GOT3 (cell line): ENCODE measurements at places on chromosomes 13 and 19.

- no peak for DNase-seq
Measured at GRCh38 chr19:29547361-29547960, 21.7 kb downstream of the VSTM2B start.

DNA sequence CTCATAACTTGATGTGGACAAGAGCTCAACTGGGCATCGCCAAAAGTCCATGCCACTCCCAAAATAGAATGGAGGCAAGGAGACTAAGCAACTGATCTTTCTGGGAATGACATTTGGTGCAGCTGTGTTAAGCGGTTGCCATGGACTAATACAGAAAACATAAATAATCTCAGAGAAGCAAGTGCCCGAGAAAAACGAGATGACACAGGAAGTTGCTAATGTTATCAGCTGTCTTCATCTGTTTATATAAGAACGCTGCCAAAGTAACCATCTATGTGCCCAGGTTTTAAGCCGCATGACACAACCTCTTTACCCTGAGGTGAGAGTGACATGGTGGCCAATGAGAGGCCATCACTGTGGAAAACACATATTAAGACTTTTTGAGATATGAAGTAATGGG, 54.9 kb upstream of the SACS start:
- DNase-seq = no peak

- no peak for DNase-seq
Measured at GRCh38 chr13:70527599-70527998, 419.3 kb upstream of the KLHL1 start.

- no peak for DNase-seq
Measured at GRCh38 chr13:33079960-33080359, 63.7 kb downstream of the KL start.

- DNase-seq = no peak
Measured at GRCh38 chr19:4896372-4896771, 6.3 kb downstream of the ARRDC5 start.

DNA sequence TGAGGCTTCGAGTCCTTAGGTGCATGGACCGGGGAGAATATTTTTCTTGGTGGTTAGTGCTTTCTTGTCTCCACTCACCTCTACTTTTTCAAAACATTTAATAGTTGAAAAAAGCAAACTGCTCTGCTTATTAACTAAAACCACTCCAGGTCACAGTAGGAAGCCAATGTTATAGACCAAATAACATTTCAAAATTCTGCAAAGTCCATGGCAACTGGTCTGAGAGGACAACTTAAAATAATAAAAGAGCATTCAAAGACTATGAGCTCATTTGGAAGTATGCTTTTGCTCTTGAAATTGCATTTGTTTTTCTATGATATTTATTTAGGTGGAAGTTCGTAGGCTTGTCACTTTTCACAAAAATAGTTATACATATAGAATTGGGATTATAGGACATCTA, 483.0 kb downstream of the DCT start:
- DNase-seq = no peak

DNA sequence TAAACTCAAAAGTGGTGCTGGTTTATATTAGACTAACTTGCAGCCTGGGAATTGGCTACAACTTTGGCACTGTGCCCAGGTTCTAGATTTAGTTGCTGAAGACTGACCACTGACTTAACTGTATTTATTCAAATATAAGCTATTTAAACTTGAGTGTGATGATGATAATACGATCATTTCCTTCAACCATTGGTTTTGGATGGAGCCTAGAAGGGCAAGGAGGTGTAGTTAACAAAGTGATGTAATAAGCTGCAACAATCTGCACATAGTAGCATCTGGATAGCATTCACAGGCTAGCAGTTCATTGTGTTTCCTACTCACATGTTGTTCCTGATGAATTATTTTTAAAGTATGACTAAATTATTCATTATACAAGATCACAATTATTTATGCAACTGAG, 55.2 kb upstream of the DACH1 start:
- DNase-seq = no peak

DNA sequence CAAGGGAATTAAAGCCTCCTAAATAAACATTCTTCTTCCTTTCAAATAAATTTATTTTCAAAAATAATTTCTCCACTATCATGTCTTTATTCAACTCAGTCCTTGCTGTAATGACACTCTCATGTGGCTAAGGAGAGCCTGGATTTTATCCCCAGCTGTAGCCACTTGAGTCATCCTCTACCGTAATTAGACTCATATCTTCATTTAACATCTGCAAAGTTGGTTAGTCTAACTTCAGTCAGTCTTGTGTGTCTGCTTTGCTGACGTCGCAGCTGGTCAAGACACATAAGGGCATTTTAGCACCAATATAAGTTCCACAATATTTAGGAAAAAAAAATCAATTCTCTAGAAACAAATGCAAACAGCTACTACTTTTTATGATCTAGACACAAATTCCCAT, 776.4 kb upstream of the ATXN8OS start:
- DNase-seq = no peak
